ENCODE measurements at places on chromosomes 12 and 14. TPM values are rescaled to one million over a fixed set of nuclear protein-coding genes. Genes with fewer than 3 reads are reported as not detected.

- no peak for DNase-seq
Measured at GRCh38 chr12:119615518-119616475, 22.2 kb downstream of the TMEM233 start.

- no peak for DNase-seq
Measured at GRCh38 chr12:10395390-10395998, 5.7 kb upstream of the KLRK1 start.

DNA sequence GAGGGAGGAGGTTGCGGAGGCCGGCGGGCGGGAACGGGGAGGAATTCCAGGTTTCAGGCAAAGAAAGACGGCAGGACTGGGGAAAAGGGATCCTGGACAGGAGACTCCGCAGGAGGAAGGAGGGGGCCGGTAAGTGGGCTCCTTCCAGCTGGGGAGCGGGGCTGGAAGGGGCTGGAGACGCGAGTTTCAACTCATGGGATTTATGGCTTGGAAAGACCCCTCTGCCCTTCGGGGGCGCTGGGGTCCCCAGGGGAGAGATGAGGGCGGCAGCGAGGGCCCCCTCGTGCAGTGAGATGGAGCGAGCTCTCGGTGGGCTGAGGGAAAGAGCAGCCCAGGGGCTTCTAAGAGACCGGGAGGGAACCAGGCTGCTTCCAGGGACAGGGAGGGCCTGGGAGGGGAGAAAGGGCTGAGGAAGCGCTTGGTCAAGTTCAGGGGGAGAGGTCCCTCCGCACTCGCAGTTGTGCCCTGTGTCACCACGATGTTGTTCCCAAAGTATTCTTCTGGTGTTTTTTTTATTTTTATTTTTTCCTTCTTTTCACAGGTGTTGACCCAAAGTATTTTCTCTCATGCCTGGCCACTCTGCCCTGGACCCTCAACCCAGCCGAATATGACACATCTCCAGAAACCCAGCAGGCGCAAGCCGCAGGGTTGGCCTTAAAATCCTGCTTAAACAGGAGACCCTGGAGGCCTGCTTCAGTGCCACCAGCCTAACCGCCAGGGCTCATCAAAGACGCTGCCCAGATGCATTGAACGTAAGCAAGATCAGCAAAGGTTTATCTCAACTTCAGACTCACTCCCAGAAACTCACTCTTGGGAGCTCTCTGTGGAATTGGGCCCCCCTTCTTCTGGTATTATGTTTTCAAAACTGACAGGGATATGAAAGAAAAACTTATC is 16.1 kb downstream of the TNFAIP2 start:
- DNase-seq, result no peak

DNA sequence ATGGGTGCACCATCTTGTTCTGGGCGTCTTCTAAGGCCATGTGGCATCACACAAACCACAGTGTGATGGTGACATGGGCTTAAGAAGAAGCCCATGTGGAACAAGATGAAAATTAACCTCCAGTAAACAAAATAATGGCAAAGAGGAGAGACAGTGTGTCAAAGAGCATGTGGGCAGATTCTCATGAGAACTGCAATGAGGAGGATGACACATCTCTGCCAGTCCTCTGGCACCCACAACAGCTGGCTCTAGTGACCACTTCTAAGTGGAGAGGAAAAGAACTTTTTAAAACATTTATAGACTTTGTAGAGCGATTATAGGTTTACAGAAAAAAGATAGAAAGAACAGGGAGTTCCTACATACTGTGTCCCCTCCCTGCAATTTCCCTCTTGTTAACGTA is 401.4 kb downstream of the ATP23 start:
- DNase-seq, result no peak

- DNase-seq, result no peak
Measured at GRCh38 chr12:48994224-48995085, 4.7 kb downstream of the DDN start.

DNA sequence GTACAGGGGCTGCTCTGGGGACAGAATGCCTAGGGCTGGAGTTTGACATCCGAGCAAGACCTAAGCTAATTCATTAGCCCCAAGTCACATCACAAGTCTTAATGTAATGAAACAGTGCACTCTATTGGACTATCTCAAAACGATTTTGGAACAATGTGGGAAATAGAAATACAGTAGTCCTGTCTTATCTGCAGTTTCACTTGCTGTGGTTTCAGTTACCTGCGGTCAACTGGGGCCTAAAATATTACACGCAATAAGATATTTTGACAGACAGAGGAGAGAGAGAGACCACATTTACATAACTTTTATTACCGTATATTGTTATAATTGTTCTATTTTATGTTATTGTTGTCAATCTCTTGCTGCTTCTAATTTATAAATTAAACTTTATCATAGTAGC is 21.1 kb downstream of the MOAP1 start:
- no peak for DNase-seq

DNA sequence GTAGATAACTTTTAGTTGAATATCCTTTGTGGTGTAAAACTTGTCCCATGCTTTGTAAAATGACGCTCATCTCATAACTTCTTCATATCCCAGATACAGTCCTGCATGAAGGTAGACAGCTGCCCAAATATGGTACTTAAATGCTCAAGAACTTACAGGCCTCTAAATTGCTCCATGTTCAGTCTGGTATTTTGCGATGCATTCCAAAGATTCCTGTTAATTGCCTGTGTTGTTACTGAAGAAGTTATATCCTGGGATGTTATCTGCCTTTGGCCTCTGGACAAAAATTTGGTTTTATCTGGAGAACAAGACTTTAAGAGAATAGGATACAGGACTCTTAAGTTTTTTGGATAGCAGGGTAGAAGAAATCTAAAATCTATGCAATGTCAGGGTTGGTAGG is 473.0 kb downstream of the PCNX1 start:
- no peak for DNase-seq

The CLEC2B gene
- total RNA-seq, result not detected

The SLC7A8 gene
- 0.89 TPM for total RNA-seq

The DIO2 gene
- total RNA-seq, result 0.79 TPM

DNA sequence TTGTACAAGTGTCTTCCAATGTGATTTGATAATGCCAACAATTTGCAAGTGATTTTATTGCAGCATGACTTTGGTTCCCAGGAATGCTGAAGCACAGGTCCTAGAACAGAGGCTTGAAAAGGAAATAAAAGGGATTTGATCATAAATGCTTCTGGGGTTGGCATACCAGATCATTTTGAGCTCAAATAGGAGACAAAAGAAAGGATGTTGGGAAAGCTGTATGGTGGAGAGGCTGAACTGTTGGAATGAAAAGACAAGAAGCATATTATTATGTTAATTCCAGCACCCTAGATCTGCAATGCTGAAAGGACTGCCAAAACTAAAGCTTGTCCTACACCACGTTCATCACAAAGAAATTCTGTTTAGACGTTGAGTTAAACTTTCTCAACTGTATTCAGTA is 143.1 kb downstream of the BICD1 start:
- DNase-seq, result no peak

- no peak for DNase-seq
Measured at GRCh38 chr12:42144158-42144407, 591 bp downstream of the GXYLT1 start.

DNA sequence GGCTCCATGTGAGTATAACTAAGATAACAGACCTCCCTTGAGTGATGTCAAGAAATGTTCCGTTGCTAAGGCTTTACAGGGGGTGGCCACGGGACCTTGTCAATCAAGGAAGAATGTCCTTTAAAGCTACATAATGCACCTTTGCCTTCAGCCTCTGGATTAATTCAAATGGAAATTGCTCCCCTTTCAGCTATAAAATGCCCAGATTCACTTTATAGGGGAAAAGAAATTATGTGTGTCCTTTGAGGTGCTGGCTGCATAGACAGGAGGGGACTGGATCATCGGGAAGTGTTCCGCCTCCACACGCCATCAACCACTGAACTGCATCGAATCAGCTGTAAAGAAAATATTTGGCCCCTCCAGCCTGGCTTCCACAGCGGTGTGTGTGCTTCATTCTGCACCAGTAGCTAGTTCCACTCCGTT is 415.4 kb downstream of the DPF3 start:
- DNase-seq, result no peak

The TBX5 gene
- total RNA-seq, result not detected

GRCh38 chr12:110037315-110037714 is 11.0 kb downstream of the C12orf76 start:
- DNase-seq, result no peak

The CPSF2 gene
- 58.0 TPM for total RNA-seq

DNA sequence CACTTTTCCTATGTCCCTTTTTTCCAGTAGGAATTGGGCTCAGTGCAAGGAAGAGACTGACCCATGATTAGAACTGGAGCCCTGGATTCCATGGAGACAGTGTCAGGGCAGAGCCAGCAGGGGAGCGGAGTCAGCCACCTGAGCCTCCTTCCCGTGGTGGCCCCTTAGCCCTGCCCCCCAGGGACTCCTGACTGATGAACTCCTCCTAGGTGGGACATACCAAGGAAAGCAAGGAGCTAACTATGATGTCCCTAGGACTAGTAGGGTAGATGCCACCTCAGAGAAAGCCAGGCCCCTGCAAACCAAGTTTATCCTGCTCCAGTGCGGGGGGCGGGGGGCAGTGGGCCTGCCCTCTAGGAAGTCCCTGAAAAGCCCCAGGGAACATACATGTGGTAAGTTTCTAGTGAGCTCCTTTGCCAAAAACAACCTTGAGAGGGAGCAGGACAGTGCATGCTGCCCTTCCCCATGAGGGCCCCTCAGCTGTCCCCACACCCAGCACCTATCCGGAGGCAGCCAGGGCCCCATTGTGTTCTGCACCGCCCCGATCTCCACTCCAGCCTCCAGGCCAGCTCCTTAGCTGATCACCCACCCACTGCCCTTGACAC is 6.2 kb upstream of the COL2A1 start:
- no peak for DNase-seq

- DNase-seq, result no peak
Measured at GRCh38 chr14:95199298-95199983, 42.1 kb upstream of the DICER1 start.

GRCh38 chr14:102097441-102098135 is 10.7 kb upstream of the HSP90AA1 start:
- no peak for DNase-seq

The HAL gene
- 0.92 TPM for total RNA-seq

GRCh38 chr14:86450085-86450484 is 920.1 kb downstream of the FLRT2 start:
- no peak for DNase-seq

- DNase-seq, result no peak
Measured at GRCh38 chr12:12224240-12224940, 42.5 kb downstream of the LRP6 start.

DNA sequence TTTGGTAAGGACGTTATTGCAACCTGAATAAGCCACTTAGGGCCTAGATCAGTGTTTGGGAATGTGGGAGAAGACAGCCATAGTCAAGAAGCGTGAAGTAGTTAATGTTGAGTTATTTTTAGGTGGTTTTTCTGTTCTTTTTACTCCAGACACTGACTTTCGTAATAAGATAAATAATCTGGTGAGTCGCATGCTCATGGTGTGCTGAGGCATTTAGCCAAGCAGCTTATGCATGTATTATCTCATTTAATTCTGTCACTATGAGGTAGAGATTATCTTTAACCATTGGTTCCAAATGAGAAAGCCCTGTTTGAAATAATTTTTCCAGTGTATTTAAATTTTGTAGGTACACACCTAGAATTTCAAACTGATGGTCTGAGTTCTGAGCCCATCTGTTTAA is 67.3 kb downstream of the RCOR1 start:
- no peak for DNase-seq

- no peak for DNase-seq
Measured at GRCh38 chr12:38934078-38934584, 28.7 kb upstream of the CPNE8 start.

The SIX4 gene
- 26.0 TPM for total RNA-seq

The PZP gene
- not detected for total RNA-seq

DNA sequence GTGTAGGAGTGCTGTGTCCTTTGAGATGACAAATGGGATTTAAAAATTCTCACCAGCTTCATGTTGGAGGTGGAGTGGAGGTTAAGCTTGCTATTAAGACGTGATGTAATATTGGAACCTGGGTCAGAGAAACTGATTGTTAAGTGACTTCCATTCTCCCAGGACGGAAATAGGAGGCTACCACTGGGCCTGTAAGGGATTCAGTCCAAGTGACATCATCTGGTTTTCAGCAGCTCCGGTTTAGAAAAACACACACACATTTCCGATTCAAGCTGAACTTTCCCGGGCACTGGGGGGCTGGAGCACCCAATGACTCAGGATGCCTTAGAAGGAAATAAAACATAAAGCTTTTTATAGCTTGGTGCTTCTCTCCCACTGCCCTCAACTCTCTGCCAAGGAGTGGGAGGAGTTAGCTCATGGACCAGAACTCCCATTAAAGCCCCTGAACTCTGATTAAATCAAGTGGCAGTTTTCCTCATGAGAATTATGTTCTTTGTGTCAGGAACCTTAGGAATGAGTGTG is 12.4 kb downstream of the CALM1 start:
- DNase-seq, result no peak

GRCh38 chr14:34356264-34356654 is 105.8 kb downstream of the SPTSSA start:
- DNase-seq, result no peak

The SLC25A21 gene
- 0.36 TPM for total RNA-seq

The POLE gene
- 44.7 TPM for total RNA-seq

- no peak for DNase-seq
Measured at GRCh38 chr12:75677522-75677921, 166.1 kb upstream of the KRR1 start.

The MYL6 gene
- total RNA-seq, result 2,236 TPM

The TGM1 gene
- 3.2 TPM for total RNA-seq

DNA sequence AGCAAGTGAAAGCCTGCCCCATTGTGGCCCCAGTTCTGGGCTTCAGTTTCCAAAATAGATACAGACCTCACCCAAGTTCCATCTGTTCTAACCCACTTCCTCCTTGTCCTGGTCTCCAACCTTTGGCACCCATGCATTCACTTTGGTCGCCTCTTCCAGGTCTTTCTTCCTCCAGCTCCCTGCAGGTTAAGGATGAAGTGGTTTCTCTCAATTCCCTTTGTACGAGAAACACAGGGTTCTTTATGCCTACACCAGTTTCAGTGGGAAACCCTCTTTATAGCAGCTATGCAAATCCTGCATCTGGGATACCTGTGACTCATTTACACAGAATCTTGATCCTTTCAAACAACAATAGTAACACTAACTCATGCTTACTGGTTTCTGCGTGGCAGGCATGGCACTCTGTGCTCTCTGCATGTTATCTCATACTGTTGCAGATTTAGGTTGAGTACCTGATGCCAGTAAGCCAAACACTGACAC is 110.6 kb upstream of the AMIGO2 start:
- no peak for DNase-seq

DNA sequence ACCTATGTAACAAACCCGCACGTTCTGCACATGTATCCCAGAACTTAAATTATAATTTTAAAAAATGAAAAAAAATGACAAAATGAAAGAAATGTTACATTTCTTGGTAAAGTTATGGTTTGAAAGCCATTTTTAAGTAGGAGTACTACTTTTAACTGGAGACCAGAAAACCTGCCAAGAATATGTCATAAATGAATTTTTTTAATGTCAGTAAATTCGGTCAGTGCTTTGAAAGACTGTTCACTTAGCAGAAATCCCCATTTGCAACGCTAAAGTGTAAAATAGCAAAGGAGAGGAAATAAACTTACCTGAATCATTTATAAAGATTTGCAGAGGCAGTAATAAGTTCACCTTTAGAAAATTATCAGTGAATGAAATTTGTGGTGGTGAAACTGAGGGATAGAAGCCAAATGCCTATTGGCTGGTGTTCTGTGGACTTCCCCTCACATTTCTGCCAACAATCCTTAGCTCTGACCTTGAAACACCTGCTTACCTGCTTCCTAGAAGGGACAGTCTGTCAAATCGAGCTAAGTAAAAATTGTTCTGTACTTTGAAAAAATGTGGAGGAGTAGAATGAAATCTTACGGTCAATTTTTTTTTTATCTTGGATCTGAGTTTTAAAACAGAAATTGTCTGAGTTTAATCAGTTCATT is 714.2 kb downstream of the SLC6A15 start:
- no peak for DNase-seq

Data from chondrocyte (in vitro differentiated cells).